CD4-positive, alpha-beta T cell (primary cell): ENCODE measurements at places on chromosomes 1 and 21.

GRCh38 chr1:94332516-94332915, 85.7 kb upstream of the ABCD3 start:
- DNase-seq, result no peak

- no peak for DNase-seq
Measured at GRCh38 chr1:154263465-154264332, 8.7 kb upstream of the HAX1 start.

DNA sequence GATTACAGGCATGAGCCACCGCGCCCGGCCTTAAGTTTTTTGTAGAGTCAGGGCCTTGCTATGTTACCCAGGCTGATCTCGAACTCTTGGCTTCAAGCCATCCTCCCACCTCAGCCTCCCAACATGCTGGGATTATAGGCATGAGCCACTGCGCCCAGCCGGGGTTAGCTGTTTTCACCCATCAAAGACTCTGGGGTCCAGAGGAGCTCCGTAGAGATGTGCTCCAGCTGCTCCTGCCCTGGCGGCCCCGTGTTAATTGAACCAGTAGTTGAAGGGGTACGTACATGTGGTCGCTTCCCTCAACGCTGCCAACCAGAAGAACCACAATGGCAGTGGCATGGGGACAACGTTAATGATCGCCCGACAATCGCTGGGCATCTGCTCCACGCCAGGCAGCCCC, 72.0 kb downstream of the NPHP4 start:
- DNase-seq, result no peak

DNA sequence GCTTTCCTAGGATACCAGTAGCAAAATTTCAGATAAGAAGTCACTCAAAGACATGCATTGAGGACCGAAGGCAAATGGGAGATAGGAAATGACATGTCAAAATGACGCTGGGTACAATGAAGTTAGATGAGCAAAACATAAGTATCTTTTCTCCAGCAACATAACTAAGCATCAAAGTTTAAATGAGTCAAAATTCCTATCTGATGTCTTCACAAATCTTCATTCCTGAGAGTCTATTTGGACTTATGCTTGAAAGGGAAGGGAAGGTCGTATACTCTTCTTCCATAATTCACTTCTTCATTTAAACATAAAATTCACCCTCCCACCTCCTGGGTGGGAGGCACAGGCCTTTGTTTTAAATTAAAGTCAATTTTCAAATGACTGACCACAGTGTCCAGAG, 4.1 kb upstream of the TMEM81 start:
- DNase-seq, result no peak

DNA sequence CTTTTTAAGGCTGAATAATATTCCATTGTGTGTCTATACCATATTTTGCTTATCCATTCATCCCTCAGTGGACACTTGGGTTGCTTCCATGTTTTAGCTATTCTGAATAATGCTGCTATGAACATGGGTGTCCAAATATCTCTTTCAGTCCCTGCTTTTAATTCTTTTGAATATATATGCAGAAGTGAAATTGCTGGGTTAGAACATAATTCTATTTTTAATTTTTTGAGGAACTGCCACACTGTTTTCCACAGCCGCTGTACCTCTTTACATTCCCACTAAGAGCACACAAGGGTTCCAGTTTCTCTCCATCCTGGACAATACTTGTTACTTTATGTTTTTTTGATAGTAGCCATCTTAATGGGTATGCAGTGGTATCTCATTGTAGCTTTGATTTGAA, 65.6 kb downstream of the RIMS3 start:
- DNase-seq, result no peak

DNA sequence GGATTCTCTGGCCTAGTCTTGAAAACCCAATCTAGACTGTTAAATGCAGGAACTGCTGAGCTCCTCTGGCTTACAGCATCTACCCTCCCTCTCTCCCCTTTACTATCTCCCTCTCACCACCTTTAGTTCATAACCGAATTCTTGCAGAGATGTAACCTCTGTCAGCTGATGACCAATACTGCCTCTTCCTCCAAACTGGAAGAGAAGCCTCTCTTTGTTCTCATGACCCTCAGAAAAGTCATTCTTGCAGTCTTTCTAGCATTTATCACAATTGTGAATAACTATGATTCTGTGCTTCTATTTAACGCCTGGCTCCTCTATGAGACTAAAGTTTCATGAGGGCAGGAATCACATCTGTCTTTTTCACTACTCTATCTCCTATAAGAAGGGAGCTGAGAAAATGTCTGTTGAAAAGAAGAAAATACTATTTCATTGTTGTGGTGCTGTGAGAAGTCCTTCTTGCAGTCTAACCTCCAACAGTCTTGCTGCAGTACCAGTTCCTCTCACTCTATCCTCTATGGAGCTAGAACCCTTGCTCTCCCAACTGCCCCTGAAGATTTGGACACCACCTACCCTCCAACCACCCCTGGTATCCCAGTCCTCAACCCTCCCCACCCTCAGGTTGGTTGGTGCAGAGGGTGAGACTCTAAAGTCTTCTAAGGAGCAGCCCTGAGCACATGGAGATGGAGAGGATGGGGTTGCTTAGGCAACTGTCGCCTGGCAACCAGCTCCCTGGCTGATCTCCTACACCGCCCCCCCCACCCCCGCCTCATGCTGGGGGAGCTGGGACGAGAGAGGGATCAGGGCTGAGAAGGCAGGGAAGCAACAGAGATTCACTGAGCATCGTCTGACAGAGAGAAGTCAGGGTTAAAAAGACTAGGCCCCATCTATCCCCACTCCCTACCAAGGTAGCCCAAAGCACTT, 13.9 kb downstream of the MEF2D start:
- DNase-seq, result no peak
